Fibroblast of lung (primary cell): ENCODE measurements at places on chromosomes 1 and 21. TPM values are rescaled to one million over a fixed set of nuclear protein-coding genes. Genes with fewer than 3 reads are reported as not detected.

DNA sequence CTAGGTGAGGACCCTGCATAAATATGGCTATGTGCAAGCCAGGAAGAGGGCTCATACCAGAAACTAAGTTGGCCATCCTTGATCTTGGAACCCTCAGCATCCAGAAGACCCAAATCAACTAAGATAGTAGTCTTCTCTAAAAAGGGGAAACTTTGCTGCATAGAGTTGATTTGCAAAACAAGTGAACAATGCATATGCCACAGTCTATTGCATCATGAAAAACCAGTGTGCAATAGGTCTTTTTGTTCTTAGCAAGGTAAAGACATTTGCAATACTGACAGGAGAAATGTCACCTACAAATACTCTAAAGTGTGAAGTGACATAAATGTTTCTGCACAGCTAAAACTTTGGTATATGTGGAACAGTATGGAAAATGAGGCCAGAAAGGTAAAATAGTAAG lies 2.0 kb upstream of the IFI16 start:
- DNase-seq = no peak

RSPO1 gene
- polyA plus RNA-seq = 0.08 and 0.15 TPM in 2 replicates

- DNase-seq = peak; percentile 95
These were observed 49.8 kb downstream of the KCNJ15 start for GRCh38 chr21:38306433-38307141.

DNA sequence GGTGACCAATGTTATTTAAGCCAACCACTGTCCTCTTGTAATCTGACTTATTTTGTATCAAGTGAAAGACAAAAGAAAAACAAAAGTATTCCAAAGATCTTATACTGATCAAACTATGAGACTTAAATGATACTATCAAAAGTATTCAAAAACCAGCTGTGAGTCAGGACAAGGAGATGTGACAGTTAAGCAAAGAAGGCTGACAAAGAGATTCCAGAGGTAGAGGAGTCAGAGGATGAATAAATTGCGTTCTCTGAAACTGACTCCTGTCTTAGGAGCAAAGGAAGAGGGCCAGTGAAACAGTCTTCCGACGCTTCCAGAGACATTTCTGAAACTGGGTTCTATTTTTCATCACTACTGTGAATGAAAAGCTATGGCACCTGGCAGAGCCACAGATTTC lies 20.9 kb downstream of the TMEM50B start:
- no peak for DNase-seq

- no peak for DNase-seq
These were observed at the start of gene POU3F1 for GRCh38 chr1:38046333-38046883. TSS of gene POU3F1 (minus strand) at chr1:38046793. CDS start at chr1:38046743, 50 bp downstream.

HHAT gene
- 1.3 and 3.6 TPM in 2 replicates for polyA plus RNA-seq

- no peak for DNase-seq
These were observed 8.0 kb upstream of the THEMIS2 start for GRCh38 chr1:27864264-27864895.
